Activated T-cell treated with anti-CD3 and anti-CD28 coated beads for 48 hours (primary cell): ENCODE measurements at places on chromosomes 16 and 17.

- no peak for DNase-seq
Measured at GRCh38 chr16:69727916-69728270, 1.5 kb upstream of the NQO1 start.

GRCh38 chr17:44995436-44996001 lies 27.4 kb upstream of the C1QL1 start:
- no peak for DNase-seq

GRCh38 chr16:49503256-49504022 lies 129.8 kb downstream of the C16orf78 start:
- DNase-seq, result no peak

- DNase-seq, result no peak
Measured at GRCh38 chr17:16273499-16273898, 56.5 kb downstream of the PIGL start.

- DNase-seq, result no peak
Measured at GRCh38 chr17:71168053-71168741, 952.6 kb upstream of the SOX9 start.

GRCh38 chr16:50599494-50599893 lies 51.3 kb downstream of the NKD1 start:
- DNase-seq, result no peak

- DNase-seq, result no peak
Measured at GRCh38 chr17:57555636-57556175, 189.4 kb downstream of the CCDC182 start.

GRCh38 chr16:30875871-30876801 lies 17.7 kb downstream of the BCL7C start:
- no peak for DNase-seq

DNA sequence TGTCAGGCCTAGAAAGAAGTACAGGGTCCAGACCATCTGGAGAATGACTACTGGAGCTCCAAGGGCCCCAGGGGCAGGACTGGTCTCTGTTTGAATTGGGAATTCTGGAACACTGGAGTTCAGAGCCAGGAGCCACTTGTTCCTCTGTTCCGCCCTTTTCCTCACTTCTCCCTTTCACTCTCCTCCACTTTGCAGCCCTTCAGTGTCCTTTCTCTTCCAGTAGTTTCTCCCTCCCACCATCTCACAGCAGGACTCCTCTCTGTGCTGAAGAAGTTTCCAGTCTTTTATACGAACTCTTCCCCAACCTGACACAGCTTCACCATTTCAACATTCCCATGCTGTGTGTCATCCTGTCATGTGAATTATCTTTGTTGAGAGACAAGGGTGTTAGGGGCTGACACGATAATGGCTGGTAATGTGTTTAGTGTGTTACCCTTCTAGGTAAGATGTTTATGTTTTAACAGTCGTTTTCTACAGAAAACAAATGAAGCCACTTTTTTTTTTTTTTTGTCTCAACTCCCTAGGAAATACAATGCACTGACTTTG lies 180.3 kb upstream of the MYOCD start:
- no peak for DNase-seq

- no peak for DNase-seq
Measured at GRCh38 chr17:80367503-80367902, 47.5 kb upstream of the ENDOV start.

GRCh38 chr16:82187829-82188228 lies 17.8 kb upstream of the MPHOSPH6 start:
- DNase-seq, result no peak

- DNase-seq, result no peak
Measured at GRCh38 chr16:1123525-1124230, 27.6 kb upstream of the C1QTNF8 start.

- DNase-seq, result no peak
Measured at GRCh38 chr16:12132850-12133440, 156.4 kb downstream of the SNX29 start.

GRCh38 chr17:77600346-77600745 lies 358.2 kb upstream of the TNRC6C start:
- DNase-seq, result no peak
